Neural crest cell (in vitro differentiated cells): ENCODE measurements at places on chromosomes 2 and 18.

- no peak overlapping the region for H3K27ac ChIP-seq
- H3K27me3 ChIP-seq, result no peaks in the 10 kb centered on the region
- DNase-seq, result no peak
- H3K36me3 ChIP-seq, result no peaks in the 10 kb centered on the region
Measured at GRCh38 chr18:66640431-66640830, 36.5 kb upstream of the CDH19 start.

DNA sequence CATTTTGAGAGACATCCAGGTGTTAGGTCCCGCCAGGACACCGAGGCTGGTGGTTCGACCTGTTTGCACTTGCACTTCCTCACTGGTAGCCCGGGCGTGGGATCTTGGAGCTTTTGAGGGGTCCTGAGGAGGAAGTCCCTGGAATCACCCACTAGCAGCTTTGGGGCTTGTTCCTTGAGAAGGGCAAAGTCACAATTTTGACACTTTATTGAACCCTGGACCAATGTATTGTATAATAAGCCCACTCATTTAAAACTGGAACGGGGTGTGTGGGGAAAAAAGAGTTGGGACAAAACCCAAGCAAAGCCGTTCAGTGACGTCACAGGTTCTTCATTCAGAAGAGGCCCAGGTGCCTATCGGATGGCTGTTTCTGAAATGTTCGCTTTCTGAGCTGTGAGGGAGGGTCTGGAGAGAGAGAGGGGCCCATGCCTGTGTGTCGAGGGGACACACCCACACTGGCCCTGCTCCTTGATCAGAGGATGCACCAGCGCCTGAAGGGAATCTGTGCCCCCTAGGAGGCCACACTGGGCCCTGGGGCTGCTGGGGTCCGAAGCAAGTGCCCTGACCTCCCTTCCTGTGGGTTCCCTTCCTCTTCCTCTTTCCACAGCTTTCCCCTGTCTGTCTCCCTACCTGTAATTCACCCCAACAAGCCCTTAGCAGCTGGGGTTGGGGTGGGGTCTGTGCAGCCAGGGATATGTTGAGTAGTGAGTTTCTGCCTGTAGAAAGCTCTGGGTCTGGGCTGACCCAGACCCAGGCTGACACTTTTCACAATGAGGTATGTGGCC is 2.6 kb downstream of the LPIN1 start:
- H3K36me3 ChIP-seq, result peaks cover 2% of the 10 kb centered on the region
- H3K4me3 ChIP-seq, result peak overlapping the region; percentile 72

DNA sequence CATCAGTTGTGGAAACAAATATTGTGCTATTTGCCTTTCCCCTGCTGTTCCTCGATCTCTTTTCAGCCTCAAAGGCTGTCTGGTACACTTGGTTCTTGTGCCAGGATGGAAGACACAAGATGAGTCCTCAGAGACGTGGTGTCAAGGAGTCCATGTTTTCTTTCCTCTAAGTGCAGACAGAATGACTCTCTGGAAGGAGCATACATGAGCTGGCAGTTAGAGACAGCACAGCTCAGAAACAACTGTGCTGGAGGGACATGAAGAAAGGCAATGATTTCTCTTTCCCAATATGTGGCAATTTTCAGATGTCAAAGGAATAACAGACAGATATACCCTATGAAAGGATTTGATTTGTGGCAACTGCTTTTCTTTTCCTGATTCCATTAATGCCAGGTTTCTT is 162.2 kb downstream of the AFF3 start:
- peaks cover 5% of the 10 kb centered on the region for H3K4me1 ChIP-seq
- peaks cover 9% of the 10 kb centered on the region for H3K36me3 ChIP-seq
- H3K27ac ChIP-seq, result no peak overlapping the region
- DNase-seq, result no peak
- H3K27me3 ChIP-seq, result peaks cover 76% of the 10 kb centered on the region

DNA sequence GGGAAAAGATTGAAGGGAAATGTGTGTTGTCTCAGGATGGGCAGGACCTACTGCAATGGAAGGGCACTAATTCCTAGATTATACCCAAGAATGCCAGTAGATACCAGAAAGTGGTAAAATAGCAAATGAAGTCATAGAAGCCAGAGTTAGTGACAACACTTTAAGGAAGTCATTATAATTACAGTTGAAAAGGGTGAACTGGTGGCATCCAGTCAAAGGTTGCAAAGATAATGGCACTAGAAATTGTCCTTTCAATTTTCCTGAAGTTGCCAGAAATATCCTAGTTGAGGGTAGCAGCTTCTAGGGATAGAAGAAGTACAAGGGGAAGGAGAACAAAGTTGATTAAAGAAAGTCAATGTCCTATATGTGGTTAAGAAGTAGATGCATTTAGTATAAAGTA is 68.8 kb upstream of the GLS start:
- DNase-seq, result no peak
- H3K27ac ChIP-seq, result no peak overlapping the region
- peaks cover 4% of the 10 kb centered on the region for H3K36me3 ChIP-seq
- H3K27me3 ChIP-seq, result peaks cover 2% of the 10 kb centered on the region

GRCh38 chr18:54647176-54647575 is 56.1 kb downstream of the DYNAP start:
- H3K27me3 ChIP-seq, result no peaks in the 10 kb centered on the region
- H3K27ac ChIP-seq, result no peak overlapping the region
- peaks cover 4% of the 10 kb centered on the region for H3K4me1 ChIP-seq
